Activated CD4-positive, CD25-positive, alpha-beta regulatory T cell (primary cell): ENCODE measurements at places on chromosomes 16 and 17.

DNA sequence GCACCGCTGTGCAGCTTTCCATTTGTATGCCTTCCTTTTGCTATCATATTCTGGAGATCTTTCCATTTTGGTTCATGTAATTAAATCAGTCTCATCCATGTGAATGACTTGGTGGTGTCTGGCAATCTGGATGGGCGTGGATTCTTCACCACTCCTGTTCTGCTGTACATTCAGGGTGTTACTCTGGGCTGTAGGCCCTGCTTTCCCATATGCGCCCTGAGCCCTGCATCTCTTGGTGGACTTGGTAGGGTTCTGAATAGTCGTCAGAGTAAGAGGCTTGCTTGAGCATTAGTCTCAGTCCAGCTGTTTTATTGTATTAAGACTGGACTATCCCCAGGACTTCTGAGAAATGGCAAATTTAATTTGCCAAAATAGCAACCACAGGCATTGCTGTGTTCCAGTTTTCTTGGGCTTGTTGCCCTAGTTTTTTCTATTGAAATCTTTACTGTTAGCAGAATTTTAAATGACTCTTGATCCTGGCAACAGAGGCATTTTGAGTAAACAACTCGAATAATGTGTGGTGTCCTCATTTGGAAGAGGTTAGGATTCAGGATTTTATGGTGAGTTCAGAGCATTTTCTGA is 14.9 kb downstream of the BANP start:
- DNase-seq, result no peak

DNA sequence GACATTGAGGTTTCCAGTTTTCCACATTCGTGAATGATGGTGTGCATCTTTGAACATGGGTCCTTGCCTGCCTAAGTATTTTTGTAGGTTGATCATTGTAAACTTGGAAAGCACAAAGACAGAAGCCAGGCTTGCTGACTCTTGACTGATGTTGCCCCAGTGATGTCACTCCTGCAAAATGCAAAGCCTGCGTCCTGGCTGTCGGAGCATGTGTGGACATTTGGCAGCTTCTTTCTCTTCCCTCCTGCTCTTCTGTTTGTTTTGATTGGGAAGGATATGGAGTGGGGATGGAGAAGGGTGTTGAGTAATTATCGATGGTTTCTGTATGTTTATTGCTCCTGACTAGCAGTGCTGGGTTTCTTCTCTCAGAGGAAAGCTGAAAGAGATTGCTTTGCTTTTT is 3.2 kb downstream of the NDE1 start:
- DNase-seq, result no peak

GRCh38 chr16:77777745-77778144 is 10.6 kb upstream of the VAT1L start:
- DNase-seq, result no peak

DNA sequence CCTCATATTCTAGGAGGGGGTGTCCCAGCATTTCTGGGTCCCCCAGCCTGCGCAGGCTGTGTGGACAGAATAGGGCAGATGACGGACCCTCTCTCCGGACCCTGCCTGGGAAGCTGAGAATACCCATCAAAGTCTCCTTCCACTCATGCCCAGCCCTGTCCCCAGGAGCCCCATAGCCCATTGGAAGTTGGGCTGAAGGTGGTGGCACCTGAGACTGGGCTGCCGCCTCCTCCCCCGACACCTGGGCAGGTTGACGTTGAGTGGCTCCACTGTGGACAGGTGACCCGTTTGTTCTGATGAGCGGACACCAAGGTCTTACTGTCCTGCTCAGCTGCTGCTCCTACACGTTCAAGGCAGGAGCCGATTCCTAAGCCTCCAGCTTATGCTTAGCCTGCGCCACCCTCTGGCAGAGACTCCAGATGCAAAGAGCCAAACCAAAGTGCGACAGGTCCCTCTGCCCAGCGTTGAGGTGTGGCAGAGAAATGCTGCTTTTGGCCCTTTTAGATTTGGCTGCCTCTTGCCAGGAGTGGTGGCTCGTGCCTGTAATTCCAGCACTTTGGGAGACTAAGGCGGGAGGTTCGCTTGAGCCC is 11.6 kb downstream of the STH start:
- no peak for DNase-seq

- no peak for DNase-seq
Observed at GRCh38 chr17:68034452-68034776, 1.1 kb upstream of the KPNA2 start.

GRCh38 chr16:69397821-69398521 is 12.2 kb upstream of the TERF2 start:
- no peak for DNase-seq

- DNase-seq, result no peak
Observed at GRCh38 chr17:57527221-57528057, 217.7 kb downstream of the CCDC182 start.

DNA sequence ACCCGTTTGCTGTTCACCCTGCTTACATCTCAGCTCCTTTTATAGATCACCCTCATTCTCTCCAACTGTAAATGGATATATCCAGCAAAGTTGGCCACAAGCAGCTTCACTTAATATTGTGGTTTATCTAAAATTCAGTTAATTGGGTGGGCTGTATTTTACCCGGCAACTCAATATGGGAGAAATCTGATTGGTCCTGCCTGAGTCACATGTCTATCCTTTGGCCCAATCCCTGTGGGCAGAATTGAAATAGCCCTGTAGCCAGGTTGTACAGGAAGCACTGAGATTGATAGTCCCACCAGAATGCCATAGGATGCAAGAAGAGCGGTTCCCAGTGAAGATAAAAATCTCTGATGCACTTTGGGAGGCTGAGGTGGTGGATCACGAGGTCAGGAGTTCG is 73.2 kb downstream of the AIPL1 start:
- DNase-seq, result no peak
